ENCODE measurements at places on chromosomes 16 and 17. TPM values are rescaled to one million over a fixed set of nuclear protein-coding genes. Genes with fewer than 3 reads are reported as not detected.

DNA sequence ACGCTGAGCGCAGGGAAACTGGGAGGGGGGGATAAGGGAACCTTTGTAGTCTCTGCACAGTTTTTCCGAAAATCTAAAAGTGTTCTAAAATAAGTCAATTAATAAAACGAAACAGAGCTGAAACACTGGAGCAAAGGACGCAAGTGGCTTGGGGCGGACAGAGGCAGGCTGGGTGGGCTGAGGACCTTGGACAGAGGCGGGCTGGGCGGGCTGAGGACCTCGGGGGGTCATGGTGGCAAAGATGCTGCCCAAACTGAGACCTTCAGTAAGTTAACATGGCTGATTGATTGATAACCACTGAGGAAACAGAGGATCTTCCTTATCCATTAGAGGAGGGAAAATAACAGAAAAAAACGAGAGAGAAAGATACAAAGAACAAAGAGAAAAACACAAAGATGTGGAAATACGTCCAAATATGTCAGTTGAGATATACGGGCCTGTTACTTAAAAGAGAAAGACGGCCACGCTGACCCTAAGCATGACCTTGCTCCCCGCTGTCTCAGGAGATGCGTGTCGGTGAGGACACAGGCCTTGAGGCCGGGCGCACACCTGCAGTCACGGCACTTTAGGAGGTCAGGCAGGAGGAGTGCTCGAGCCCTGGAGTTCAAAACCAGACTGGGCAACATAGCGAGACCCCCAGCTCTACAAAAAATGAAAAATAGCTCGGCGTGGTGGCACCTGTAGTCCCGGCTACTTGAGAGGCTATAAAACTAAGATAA is 76.1 kb upstream of the GNG13 start:
- H3K4me3 ChIP-seq, result no peak overlapping the region
- no peaks in the 10 kb centered on the region for H3K36me3 ChIP-seq
- no peaks in the 10 kb centered on the region for H3K4me1 ChIP-seq
- no peak overlapping the region for H3K27ac ChIP-seq
- no peaks in the 10 kb centered on the region for H3K27me3 ChIP-seq
- no peak for DNase-seq

GRCh38 chr17:66451188-66452149 is 149.1 kb downstream of the PRKCA start:
- H3K4me1 ChIP-seq, result peaks cover 2% of the 10 kb centered on the region
- no peak overlapping the region for H3K27ac ChIP-seq
- no peaks in the 10 kb centered on the region for H3K36me3 ChIP-seq
- no peaks in the 10 kb centered on the region for H3K27me3 ChIP-seq

GRCh38 chr16:57938936-57939871 is 31.7 kb downstream of the CNGB1 start:
- H3K4me1 ChIP-seq, result no peaks in the 10 kb centered on the region
- peak; percentile 90 for DNase-seq
- no peak overlapping the region for H3K27ac ChIP-seq
- H3K27me3 ChIP-seq, result no peaks in the 10 kb centered on the region
- H3K36me3 ChIP-seq, result no peaks in the 10 kb centered on the region

DNA sequence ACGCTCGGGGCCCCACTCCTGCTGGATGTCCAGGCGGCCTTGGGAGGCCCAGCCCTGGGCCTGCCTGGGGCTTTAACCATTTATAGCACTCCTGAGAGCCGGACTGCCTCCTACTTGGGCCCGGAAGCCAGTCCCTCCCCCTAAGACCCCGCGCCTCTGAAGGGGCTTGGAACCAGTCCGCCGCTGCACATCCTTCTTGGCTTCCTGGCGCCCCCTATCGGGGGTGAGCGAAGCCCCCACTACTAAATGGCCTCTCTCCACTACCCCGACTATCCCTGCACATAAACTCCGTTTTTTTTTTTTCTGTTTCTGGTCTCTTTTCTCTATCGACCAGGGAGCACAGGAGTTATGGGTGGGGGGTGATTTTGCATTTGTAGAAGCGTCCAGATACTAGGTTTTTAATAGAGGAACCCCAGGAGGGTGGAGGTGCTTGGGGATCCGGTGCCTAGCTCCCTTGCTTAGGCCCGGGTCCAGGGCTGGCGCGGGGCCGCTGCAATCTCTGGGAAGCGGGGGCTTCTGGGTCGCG is 633 bp upstream of the NOL3 start:
- H3K27me3 ChIP-seq, result peaks cover 37% of the 10 kb centered on the region
- H3K27ac ChIP-seq, result peak overlapping the region; percentile 85
- DNase-seq, result peak; percentile 56
- H3K4me3 ChIP-seq, result no peak overlapping the region
- H3K4me1 ChIP-seq, result no peaks in the 10 kb centered on the region
- H3K36me3 ChIP-seq, result no peaks in the 10 kb centered on the region

- H3K4me3 ChIP-seq, result no peak overlapping the region
- peak; percentile 89 for DNase-seq
- H3K27ac ChIP-seq, result peak overlapping the region; percentile 98
These were observed 3.7 kb downstream of the NFE2L1 start for GRCh38 chr17:48051706-48052486.

The UBALD1 gene
- 38.3 TPM for total RNA-seq
